ENCODE measurements at places on chromosomes 7 and 10.

GRCh38 chr7:22348379-22348778 is 8.6 kb downstream of the RAPGEF5 start:
- no peak for DNase-seq

GRCh38 chr10:14250496-14251076 is 80.1 kb downstream of the FRMD4A start:
- no peak for DNase-seq

- no peak for DNase-seq
Measured at GRCh38 chr10:120538091-120538490, 81.1 kb downstream of the PLPP4 start.

GRCh38 chr7:146826329-146826728 is 709.7 kb downstream of the CNTNAP2 start:
- no peak for DNase-seq

DNA sequence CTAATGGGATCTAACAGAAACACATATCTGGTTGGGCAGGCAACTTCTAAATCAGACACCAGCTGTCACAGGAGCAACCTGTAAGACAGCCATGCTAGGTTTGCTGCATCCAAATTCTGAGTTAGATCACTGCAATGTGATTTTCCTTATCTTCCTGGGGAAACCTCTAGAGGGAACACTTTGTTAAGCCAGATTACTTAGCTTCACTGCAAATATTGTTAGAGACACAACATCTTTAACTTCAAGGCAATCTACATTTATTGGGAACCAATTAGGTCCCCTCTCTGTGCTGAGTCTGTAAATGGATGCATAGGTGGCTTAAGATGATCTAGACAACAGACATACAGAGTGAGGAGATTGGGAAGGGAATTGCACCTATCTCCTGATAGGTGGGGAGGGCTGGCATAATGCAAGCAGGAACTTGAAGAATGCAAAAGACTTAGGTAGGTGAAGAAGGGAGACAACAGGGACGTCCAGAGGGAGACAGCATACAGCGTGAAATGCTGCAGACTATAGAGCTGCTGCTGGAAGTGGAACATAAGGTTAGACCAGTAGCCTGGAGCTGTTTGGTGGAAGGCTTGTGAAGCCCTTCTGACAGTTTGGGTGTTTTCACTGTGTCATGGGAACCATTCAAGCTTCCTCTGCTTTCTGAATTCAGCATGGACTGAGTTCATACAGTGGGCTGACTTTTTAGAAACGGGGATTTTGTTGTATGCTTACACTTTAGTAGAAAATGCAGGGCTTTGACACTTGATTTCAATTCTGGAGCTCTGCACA is 109.8 kb upstream of the ELMO1 start:
- DNase-seq = no peak

DNA sequence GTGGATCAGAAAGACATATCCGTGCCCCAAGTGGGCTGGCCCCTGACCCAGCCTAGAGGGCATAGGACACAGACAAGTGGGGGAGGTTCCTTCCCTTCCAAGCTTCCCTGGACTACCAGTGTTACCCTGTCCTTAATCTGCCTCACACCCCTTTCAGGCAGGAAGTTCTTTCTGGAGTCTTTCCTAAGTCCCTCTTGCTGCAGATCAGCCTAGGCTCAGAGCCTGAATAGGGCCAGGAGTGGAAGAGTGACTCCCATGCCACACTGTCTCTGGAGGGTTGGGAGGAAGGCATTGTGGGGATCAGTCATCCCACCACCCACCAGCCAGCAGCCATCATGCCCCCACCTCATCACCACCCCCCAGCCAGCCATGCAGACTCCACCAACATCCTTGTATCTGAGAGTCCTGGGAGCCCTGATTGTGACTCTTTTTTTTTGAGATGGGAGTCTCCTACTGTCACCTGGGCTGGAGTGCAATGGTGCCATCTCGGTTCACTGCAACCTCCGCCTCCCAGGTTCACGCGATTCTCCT is 22.6 kb downstream of the POLL start:
- no peak for DNase-seq

DNA sequence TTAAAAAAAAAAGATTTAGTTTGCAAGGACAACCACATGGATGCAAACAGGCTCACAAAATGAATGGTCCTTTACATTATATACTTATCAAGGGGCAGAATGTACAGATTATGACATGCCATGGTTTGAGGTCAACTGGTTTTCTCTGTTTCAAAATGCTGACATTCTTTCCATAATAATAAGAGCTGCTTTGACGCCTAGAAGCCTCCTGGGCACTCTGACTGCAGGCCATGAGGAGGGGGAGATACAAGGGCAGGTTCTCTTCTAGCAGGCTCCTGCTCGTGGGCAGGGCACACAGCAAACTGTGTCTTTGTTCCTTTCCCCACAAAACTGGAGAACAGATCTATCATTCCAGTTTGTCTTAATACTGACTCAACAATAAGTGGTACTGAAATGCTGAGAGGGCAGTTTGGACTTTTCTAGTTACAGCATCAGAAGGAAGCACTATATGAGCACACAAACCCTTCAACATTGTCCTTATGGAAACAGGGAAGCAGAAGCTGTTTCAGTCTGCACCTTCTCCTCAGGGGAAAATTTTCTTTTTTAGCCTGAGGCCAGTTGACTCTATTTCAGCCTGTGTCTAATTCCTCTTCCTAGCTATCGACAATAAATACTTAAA is 314.9 kb upstream of the AOAH start:
- no peak for DNase-seq

GRCh38 chr10:97029271-97029670 is 156.5 kb downstream of the SLIT1 start:
- DNase-seq = no peak

DNA sequence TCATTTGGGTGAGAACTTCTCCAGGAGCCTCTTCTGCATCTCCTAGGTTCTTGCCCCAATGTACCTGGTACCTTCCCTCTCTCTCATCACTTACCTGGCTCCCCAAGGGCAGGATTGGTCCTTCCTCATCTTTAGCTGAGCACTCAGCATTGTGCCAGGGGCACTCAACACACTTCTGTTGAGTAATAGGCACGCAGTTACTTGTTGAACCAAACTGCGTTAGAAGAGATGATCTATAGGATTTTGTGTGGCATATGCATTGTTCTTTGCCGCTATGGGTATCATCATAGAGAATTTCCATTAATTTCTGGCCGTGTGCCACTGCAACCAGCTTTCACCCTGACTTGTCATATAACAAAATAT is 16.4 kb downstream of the TBXAS1 start:
- no peak for DNase-seq

GRCh38 chr7:102281785-102282184 is 4.9 kb upstream of the SH2B2 start:
- DNase-seq = no peak

- no peak for DNase-seq
Measured at GRCh38 chr7:142746264-142746663, 3.0 kb upstream of the PRSS1 start.

DNA sequence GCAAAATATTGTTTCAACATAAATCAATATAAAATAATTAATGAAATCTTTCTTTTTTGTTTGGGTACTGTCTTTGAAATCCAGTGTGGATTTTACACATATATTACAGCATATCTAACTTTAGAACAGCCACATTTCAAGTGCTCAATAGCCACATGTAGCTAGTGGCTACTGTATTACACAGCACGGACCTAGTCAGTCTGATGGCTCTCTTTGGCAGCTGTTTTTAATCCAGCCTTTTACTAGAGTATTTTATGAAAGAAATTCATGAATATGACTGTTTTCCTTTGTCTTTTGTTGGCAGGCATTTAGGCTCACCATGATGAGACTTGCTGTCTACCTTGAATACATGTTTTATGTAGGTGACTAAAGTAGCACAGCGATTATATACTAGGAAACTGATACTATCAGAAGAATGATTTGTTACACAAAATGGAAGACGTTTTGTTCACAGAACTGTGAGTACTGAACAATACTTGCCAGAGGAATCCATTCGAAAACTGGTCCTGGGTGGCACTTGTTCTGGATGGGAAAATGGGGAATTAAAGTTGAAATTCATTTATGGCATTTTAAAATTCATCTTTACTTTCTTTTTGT is 386.7 kb downstream of the PHTF2 start:
- no peak for DNase-seq

- DNase-seq = no peak
Measured at GRCh38 chr7:68485253-68485917, 1112.9 kb upstream of the AUTS2 start.

GRCh38 chr7:66207540-66207939 is 2.4 kb downstream of the TPST1 start:
- no peak for DNase-seq

DNA sequence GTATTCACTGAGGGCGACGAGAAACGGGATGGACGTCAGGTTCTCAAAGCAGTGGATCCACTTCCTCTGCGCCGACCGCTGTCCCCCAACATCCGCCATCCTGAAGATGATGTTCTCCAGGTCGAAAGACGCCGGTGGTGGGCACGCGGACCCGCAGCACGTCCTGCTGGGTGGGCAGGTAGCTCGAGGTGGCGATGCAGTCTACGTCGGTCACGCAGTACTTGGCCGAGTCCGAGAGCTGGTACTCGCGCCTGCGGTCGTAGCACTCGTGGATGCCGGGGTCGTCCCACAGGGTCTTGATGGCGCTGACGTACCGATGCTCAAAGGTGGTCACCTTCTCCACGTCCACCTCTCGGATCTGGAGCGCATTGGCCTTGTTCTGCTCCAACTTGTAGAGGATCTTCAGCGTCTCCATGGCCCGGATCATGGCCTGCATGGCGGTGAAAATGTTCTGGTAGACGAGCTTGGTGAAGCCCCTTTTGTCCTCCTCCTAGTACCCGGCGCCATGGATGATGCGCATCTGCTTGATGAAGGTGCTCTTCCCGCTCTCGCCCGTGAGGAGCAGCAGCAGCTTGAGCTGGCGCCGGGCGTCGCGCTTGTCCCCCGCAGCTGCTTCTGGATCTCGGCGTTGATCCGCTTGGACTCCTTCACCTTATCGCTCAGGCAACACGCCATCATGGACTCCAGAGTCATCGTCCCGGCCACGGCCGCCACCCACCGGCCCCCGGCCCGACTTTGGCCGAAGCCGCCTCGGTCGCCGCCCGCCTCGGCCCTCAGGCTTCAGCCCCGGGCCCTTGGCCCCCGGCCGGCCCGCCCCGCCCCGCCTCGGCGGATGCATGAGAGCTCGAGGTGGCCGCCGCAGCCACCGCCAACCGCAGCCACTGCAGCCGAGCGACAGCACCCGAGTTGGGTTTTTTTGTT is 122.9 kb upstream of the KCTD7 start:
- DNase-seq = no peak

DNA sequence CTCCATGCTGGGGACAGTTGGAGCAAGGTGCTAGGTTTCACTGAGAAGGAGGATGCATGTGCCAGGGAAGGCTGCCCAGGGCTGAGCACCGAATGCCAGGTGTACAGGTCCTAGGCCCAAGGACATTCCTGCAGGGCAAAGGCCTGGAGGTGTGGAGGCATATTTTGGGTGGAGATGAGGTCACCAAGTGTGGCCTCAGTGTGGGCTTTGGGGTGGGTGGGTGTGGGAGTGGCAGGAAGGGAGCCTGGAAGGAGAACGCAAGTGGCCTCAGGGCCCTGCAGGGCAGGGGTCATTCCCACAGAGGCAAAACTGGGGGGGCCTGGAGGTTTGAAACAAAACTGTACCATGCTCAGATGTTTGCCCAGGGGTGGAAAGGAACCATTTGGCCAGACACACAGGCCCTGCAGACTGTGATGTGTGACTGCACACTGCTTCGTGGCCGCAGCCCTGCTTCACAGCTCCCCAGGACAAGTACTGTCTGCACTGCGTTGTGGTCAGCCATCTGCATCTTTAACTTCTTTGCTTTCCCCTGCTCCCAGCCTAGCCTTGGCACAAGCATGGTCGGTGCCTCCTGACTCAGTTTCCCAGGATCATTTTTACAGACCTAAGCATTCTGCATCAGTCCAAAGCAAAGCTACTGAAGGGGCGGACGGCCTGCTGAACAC is 5.1 kb downstream of the PLPP4 start:
- no peak for DNase-seq

- no peak for DNase-seq
Measured at GRCh38 chr10:74923556-74923955, 97.2 kb downstream of the KAT6B start.

DNA sequence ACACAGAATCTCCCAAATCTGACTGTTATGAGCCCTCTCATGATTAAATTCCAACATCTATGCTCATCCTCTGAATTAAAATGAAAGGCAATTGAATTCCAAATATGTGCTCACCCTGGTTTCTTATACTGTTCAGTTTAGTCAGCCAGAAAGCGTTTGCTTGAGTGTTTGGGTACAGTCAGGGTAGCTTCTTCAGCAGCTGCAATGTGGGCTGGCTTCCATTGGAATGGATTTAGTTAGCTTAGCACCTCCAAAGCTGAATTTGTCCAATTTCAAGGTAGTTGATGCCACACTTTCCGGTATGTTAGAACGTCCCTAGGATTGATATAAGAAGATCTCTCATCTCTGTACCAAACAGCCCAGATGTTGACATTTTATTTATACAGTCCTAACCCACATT is 9.3 kb downstream of the KLHL7 start:
- DNase-seq = no peak

GRCh38 chr10:62093863-62094291 is 174.8 kb downstream of the RTKN2 start:
- no peak for DNase-seq

DNA sequence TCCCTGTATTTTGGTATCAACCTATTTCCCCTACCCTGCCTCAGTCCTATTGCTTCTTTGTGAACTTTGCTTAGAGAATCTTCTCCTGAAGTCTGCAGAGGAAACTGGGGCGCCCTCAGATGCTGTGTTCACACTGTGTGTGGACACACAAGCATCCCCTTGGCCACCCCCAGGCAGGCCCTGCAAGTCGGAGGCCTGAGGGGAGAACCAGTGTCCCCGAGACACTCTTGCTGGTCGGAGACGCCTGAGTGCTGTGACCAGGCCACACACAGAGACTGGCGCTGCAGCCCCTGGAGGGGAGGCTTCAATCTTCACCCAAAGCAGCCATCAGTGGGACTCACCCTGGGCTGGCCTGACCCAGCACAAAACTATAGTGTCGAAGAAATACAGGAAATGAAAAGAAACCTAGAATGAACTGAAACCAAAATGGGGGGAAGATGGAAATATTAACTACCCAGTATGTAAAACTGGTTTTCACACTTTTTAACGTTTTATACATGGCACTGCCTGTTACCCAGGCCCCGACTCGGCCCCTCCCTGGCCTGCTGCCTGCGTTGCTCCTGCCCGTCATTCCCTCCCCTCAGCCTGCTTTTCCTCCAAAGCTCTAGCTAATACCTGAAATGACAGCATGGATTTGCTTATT is 48.4 kb upstream of the FAM20C start:
- no peak for DNase-seq

GRCh38 chr7:104328296-104328969 is at the start of gene LHFPL3:
Gene LHFPL3 (plus strand): TSS chr7:104328603.
- DNase-seq = no peak

DNA sequence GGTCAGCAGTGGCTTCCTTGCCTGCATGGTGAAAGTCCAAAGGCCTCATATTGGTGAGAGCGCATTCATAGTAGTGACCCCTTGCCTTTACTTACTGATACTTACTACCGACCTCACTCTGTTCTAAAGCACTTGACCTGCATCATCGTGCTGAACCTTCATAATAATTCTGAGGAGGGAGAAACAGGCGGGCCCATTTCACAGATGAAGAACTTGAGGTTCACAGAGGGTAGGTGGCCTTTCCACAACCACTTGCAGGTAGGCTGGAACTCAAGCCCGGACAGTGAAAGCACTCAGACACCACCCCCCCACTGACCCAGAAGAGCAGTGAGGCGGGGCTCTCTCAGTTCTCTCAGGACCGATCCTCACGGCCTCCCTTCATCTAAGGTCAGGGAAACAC is 149.4 kb upstream of the CHST15 start:
- DNase-seq = no peak

All from GF-D8 (cell line).